ENCODE measurements at places on chromosomes 13 and 19. TPM values are rescaled to one million over a fixed set of nuclear protein-coding genes. Genes with fewer than 3 reads are reported as not detected.

Gene ZNF441
- total RNA-seq = 6.6 TPM

Gene RGCC
- 1.3 TPM for total RNA-seq

Gene TEX26
- not detected for total RNA-seq

DNA sequence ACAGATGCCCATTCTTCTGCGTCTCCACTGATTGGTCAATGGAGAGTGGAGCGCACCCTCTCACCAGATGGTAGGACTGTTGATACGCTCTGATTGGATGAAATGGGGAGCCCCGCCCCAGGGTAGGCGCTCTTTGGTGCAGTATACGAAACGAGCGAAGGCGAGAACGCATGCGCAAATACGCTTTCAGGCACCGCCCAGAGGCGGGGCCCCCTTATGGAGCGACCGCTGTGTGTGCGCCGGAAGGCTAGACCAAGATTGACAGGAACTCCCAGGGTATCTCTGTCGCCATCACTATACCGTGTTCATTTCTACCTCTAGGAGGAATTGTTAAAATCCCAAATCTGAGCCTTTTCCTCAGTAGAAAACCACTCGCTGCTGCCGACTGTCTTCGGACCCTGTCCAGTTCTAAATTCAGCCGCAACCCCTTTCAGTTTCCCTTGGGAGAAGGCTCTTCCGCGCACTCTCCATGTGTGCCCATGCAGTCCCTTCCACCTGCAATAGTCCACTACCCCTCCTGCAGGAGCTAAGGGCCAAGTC is 720 bp upstream of the HNRNPL start:
- H3K27me3 ChIP-seq = no peaks in the 10 kb centered on the region
- peaks cover 12% of the 10 kb centered on the region for H3K36me3 ChIP-seq
- H3K4me3 ChIP-seq = peak overlapping the region; percentile 91
- H3K4me1 ChIP-seq = peaks cover 44% of the 10 kb centered on the region
- peak overlapping the region; percentile 98 for H3K27ac ChIP-seq

DNA sequence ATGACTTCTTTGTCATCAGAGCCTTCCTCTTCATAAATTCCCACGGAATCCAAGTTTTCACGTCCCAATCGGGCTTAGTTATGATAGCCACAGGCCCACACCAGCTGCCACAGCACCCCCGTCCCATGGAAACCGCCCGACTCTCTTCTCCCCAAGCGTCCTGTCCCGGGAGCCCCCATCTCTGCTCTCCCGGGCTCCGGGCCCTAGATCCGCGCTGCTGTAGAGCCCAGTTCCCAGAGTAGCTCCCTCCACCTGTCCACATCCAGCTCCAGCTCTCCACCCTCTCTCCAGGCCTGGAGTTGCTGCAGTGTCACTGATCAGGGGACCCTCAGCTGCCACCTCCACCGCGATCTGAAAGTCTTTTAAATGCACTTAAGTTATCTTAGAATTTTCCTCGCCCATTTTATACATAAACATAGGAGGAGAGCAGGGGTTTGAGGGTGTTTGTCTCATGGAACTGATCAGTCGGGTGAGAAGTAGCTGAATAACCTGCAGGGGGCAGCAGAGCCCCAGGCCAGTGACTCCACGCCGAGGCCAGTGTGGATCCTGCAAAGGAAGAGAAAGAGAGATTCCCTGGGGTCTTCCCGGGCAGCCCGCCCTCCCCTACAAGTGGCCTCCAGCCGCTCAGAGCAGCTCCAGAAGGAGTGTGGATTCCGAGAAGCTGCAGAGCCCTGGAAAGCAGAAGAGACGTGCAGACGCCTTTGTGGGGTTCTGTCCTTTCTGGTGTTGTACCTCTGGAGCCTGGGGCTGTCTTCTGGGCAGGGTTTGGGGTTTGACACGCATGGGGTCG is 1.1 kb upstream of the ZNF763 start:
- peak; percentile 89 for DNase-seq
- no peaks in the 10 kb centered on the region for H3K27me3 ChIP-seq
- H3K4me3 ChIP-seq = peak overlapping the region; percentile 84
- peak overlapping the region; percentile 98 for H3K27ac ChIP-seq
- H3K4me1 ChIP-seq = peaks cover 18% of the 10 kb centered on the region
- H3K36me3 ChIP-seq = peaks cover 11% of the 10 kb centered on the region

- no peak for DNase-seq
- H3K4me1 ChIP-seq = peaks cover 10% of the 10 kb centered on the region
- H3K4me3 ChIP-seq = no peak overlapping the region
- no peak overlapping the region for H3K27ac ChIP-seq
- H3K27me3 ChIP-seq = no peaks in the 10 kb centered on the region
These were observed 780.2 kb upstream of the SLITRK1 start for GRCh38 chr13:84662491-84662890.

- H3K27me3 ChIP-seq = no peaks in the 10 kb centered on the region
- H3K36me3 ChIP-seq = peaks cover 15% of the 10 kb centered on the region
- DNase-seq = no peak
- H3K27ac ChIP-seq = peak overlapping the region; percentile 99
- H3K4me3 ChIP-seq = peak overlapping the region; percentile 98
- peaks cover 53% of the 10 kb centered on the region for H3K4me1 ChIP-seq
These were observed 4.5 kb downstream of the SF3A2 start for GRCh38 chr19:2240881-2241760.
